T47D (cell line): ENCODE measurements at places on chromosomes 13 and 19.

GRCh38 chr13:78398743-78399410 lies 204.5 kb downstream of the POU4F1 start:
- DNase-seq = no peak

DNA sequence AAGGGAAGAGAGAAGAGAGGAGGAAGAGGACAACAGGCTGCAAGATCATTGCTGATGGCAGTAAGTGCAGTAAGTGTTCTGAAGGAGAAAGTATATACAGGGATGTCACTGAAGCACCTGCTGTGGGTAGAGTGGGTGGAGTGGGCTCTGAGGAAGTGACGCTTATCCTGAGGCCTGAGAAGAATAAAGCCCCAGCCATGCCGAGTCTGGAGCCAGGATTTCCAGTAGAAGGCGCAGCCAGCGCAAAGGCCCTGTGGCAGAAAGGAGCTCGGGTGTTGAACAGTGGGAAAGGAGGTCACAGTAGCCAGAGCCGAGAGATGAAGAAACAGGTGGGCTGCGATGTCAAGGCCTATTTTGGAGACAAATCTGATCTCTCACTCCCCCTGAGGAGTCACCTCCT lies 31.8 kb upstream of the ADGRE5 start:
- no peak for DNase-seq

DNA sequence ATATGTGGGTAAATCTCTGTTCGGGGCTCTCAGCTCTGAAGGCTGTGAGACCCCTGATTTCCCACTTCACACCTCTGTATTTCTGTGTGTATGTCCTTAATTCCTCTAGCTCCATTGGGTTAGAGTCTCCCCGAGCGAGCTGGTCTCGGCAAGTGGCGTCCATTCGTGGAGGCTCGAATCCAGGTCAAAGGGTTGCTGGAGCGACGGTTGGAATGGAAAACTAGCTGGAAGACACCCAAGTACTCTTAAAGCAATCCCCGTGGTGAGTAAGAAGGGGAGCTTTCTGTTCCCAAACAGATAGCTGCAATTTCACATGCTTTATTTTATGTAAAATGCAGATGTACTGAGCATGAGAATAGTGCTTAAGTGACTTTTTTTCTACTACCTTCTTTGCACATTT lies 277.5 kb upstream of the SGCG start:
- DNase-seq = no peak

- no peak for DNase-seq
Measured at GRCh38 chr13:28658539-28658795, 463 bp upstream of the POMP start.

GRCh38 chr19:47542030-47542475 lies 27.2 kb upstream of the NAPA start:
- DNase-seq = no peak

DNA sequence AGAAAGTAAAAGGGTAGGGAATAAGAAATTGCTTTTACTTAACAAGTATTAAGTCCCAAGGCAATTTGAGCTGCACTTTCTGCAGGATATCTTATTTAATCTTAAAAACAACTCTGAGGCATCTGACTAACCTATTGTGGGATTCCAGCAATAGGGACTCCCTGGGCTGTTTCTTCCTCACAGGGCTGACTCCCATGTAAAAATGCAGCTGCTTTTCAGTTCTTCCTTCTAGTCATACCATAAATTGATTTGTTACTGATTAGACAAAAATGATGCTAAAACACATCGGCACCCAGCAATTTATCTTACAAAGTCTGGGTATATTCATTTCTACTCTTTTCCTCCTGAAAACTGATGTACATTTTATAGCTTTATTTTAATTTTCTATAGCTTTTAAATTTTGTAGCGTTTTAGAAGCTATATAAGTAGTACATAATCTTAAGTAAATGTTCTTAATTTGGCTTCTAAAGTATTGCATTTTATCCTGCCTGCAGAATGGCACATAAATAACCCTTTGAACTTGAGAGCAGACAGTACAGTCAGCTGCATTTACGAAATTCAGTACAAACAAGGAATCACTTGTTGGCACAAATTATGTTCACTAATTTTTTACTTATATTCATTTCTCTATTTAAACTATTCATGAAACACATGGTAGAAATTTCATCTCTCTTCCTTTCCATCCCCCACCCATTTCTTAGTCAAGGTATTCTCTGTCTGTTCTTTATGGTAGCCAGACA lies 102.4 kb upstream of the FRY start:
- DNase-seq = no peak

GRCh38 chr19:38900202-38900629 lies 447 bp downstream of the NFKBIB start:
- DNase-seq = no peak

DNA sequence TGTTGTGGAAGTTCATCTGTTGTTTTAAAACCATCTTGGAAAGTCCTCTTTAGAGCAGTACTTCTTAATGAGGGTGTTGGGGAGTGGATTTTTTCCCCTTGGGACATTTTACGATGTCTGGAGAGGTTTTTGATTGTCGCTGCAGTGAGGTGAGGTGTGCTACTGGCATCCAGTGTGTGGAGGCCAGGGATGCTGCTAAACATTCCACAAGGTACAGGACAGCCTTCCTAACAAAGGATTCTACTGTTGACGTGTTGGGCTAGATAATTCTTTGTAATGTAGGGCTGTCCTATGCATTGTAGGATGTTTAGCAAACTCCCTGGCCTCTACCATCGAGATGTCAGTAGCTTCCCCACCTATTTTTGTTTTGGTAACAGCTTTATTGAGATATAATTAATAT lies 33.3 kb downstream of the NAA16 start:
- no peak for DNase-seq

DNA sequence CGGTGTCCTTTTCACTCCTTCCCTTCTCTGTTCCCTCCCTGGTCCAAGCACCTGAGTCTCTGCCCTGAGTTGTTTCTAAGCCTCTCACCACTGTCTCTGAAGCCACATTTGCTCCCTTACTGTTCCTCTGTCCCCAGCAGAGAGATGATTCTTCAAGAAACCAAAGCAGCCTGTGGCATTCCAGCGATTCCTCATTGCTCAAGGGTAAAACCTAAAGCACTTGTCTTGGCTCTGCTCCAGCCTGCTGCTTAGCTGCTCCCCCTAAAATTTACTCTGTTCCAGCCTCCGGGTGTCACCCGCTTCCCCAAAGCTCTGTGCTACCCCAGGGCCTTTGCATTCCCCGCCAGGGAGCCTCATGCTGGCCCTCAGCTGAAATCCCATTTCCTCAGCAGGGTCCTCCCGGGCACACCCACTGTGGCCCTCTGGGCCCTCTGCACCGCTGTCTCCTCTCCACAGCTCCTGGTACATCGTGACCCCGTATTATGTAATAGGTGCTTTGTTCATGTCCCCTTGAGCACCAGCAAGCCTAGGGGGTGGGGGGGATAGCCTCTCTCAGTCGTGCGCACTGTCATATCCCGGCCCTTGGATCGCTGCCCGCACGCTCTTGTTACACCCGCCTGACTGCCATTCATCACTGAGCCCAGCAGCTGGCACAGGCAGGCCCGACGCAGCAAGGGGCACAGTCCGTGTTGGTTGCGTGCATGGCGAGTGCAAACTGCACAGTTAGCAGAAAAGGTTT lies 15.8 kb downstream of the TECR start:
- peak; percentile 45 for DNase-seq

GRCh38 chr19:13033819-13034611 lies 38.7 kb downstream of the NFIX start:
- peak; percentile 54 for DNase-seq

DNA sequence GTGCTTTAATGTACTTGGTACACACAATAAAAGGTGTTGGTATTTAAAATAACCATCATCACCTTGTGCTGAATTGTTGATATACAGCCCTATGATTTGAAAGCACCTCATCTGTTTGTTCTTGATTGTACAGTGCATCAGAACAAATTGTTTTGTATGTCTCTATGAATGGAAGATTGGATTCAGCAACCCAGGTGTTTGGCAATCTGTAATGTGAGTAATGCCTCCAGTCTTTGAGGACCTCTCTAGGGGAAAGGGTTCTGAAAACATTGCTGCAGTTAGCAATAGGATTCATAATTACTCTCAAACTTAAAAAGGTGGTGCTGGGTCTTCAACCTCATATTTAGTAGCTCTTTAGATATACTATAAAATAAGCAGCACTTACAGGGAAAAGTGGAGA lies 341.8 kb downstream of the OXGR1 start:
- no peak for DNase-seq

GRCh38 chr19:58395220-58395978 lies at the start of gene RNF225:
Gene RNF225 (plus strand): TSS chr19:58395656. CDS start chr19:58396090, 434 bp downstream.
- peak; percentile 92 for DNase-seq

GRCh38 chr19:1653300-1653628 lies 849 bp upstream of the TCF3 start:
- DNase-seq = no peak

GRCh38 chr19:3302755-3303154 lies 63.6 kb upstream of the NFIC start:
- no peak for DNase-seq

GRCh38 chr13:35977060-35977459 lies 154.1 kb downstream of the DCLK1 start:
- no peak for DNase-seq

GRCh38 chr19:14138576-14139265 lies 2.3 kb upstream of the ASF1B start:
- peak; percentile 29 for DNase-seq

DNA sequence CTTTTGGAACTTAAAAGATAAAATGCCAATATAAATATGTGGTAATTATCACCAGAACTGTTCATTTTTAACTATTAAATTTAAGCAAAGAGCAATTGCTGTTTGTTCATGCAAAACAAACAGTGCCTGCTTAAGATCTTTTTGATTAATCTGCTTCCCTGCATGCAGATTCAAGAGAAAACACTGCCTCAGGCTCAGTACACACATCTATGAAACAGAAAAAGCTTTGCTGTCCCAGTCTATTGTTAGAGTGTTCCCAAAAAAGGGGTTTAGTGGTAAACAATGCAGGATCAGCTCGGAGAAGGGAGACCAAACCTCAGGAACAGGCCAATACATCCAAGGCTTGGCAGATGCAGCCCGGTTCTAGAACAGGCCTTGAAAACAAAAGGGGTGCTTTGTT lies 49.3 kb upstream of the TDRD3 start:
- DNase-seq = no peak

DNA sequence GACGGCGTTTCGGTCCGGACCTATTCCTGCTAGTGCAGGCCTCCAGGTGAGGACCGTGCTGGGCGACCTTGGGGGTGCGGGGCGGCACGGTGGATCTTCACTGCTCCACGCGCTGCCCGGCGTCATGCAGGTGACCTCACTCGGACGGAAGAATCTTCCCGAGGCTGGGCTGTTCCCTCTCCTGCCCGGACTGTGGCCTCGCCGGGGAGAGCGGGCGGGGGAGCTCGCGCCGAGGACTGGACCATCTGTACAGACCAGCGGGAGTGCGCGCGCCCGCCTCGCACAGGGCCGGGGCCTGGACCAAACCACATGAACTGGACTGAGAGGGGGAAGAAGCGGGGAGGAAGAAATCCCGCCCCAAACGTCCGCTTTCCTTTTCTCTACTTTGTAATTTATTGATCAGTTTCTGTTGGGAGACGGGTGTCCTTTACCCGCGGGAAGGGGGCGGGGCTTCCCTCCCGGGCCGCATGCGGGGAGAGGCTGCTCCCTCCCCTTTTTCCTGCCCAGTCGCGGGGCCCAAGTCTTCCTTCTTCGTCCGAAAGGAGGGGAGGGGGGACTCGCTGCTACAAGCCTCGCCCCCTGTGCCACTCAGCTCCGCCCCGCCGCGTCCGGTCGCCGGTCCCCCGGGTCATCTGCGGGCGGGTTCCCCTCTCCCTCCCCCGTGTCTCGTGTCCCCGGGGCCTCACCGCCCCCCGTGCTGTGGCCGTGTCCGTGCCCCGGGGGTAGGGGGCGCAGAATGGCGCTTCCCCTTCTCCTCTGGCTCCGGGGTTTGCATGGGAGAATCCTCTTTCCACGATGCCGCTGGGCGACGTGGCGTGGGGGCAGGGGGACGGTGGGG lies 4.9 kb downstream of the HRC start:
- peak; percentile 55 for DNase-seq

- DNase-seq = no peak
Measured at GRCh38 chr19:6076675-6077463, 33.4 kb downstream of the RFX2 start.

DNA sequence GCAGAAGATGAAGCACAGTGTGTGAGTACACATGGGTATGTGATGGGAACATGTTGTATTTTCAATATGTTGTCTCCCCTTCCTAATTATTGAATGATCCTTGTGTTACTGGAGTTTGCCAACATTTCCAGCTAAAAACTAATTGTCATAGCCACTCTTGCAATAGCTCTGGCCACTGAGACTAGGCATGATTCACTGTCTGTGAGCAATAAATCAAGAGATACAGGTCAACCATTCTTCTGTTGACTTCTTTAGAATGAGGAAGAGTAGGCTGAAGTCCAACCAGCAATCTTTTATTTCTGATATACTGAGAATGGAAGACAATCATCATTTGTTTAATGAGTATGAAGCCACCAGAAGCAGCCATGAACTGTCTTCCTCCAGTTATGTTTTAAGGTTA lies 413.9 kb downstream of the SLITRK5 start:
- no peak for DNase-seq

DNA sequence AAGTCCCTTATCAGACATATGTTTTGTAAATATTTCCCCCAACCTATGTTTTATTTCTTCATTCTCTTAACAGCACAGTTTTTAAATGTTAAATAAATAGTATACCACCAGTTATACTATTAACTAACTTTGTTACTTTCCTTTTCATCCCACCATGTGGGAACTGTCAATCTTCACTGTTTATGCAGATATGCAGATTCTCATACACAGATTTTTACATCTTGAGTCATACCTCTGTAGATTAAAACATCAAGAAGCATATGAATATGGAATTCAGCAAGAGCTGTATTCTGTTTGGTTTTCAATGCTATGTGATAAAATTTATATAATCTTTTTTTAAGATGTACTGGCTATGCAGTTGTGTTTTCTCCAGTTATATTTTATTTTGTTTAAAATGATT lies 566.3 kb downstream of the LIG4 start:
- no peak for DNase-seq

- no peak for DNase-seq
Measured at GRCh38 chr13:113645329-113645728, 12.7 kb downstream of the ATP4B start.

GRCh38 chr13:51825681-51826254 lies 19.2 kb downstream of the TMEM272 start:
- no peak for DNase-seq

DNA sequence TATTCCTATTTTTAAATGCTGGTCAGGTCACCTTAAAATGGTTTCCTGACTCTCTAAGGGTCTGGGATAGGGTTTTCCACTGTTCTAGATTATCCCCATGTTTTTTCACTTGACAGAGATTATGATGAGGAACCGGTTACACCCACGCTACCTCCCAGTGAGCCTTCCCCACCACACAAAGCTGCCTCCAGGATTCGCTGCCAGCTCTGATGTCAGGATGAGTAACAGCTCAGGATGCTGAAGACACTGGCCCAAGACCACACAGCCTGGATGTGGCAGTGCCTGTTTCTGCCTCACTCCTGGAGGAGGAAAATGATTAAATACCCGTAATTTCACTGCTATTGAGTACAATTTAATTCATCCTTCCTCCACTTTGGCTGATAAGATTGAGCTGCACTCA lies 22.9 kb downstream of the ZNF114 start:
- DNase-seq = no peak

- DNase-seq = no peak
Measured at GRCh38 chr13:28754698-28755545, 36.2 kb upstream of the SLC46A3 start.
